ENCODE measurements at places on chromosomes 5 and 9.

DNA sequence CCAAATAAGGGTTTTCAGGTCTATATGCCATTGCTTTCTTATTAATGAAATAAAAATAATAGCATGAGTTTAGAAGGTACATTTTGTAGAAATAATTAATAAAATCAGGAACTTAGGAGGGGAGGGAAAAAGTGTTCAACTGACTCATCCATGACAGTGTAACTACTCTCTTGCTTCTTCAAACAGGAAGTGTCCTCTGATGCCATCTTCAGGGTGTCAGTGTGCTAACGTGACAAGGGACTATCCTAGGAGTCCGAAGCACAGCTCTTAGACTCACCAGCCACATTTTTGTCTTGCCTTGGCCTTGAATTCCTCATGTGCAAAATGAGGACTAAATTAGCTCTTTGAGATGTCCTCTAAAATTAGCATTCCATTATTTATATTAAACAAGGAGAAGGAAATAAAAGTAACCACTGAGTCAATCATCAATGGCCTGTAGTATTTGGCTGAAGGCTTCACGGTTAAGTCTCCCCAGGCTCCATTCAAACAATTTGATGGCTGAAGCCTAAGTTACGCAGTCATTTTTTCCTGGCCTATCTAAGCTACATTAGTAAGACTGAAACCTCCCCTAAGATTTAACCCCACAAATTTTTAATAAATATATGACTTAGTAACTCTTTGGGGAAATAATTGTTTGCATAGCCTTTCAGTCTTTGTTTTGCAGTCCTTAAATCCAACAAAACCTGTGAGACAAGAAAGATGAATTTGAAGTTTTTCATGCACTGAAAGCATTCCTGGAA is 151.1 kb downstream of the ARL15 start:
- DNase-seq: no peak

DNA sequence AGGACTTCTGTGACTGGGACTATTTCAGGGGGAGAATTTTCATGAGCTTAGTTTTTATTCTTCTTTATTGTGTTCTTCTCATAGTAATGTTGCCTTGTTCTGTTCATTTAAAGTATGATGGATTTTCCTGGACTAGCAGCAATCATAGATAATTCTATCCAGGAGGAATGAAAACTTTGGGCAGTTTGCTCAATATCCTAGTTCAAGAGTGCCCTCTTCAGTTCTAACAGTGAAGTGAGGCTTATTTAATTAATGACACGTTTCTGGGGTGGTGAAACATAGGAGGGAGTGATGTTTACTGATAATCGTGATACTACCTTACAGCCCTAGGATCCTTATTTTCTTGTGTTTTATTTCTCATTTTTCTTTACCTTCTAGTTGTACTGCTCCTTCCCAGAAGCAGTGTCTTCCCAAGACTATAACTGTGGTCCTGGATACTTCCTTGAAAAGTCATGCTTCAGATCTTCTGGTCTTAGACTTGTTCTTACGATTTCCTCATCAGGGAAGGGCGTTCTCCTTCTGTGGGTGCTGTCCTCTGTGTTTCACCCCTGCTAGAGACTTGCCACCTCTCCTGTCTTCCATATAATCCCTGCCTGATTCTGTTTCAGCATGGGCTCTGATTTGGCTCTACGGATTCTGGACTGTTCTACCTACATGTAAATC is 57.4 kb downstream of the CFAP95 start:
- no peak for DNase-seq

DNA sequence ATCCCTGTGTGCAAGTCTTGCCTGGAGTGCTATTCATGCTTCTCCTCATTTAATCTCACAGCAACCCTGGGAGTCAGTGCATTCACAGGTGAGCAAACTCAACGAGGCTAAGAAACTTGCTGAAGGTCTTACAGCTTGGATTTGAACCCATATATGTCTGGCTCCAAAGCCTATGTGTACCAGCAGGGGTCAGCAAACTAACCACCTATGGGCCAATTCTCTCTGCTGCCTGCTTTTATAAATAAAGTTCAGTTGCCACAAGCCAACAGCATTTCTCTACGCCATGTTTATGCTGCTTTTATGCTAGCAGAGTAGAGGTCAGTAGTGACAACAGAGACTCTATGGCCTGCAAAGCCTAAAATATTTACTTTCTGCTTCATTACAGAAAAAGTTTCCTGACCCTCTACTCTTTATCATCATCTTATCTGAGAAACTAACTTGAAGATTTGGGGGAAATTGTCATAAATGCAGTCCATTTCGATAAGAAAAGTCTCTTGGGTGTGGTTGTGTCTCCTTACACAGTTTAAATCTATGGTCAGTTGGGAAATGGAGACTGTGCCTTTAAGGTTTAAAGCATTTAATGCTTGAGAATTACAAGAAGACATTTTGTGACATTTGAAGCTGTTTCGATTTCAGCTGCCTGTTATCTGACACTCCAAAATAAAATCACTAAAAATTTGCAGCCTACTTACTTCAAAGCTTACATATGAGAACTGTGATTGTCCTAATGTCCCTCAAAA is 137.7 kb downstream of the PRELID2 start:
- no peak for DNase-seq

- no peak for DNase-seq
These were observed 218.5 kb downstream of the PLK2 start for GRCh38 chr5:58241389-58241788.

GRCh38 chr5:145718956-145719355 is 116.2 kb downstream of the PRELID2 start:
- DNase-seq: no peak

DNA sequence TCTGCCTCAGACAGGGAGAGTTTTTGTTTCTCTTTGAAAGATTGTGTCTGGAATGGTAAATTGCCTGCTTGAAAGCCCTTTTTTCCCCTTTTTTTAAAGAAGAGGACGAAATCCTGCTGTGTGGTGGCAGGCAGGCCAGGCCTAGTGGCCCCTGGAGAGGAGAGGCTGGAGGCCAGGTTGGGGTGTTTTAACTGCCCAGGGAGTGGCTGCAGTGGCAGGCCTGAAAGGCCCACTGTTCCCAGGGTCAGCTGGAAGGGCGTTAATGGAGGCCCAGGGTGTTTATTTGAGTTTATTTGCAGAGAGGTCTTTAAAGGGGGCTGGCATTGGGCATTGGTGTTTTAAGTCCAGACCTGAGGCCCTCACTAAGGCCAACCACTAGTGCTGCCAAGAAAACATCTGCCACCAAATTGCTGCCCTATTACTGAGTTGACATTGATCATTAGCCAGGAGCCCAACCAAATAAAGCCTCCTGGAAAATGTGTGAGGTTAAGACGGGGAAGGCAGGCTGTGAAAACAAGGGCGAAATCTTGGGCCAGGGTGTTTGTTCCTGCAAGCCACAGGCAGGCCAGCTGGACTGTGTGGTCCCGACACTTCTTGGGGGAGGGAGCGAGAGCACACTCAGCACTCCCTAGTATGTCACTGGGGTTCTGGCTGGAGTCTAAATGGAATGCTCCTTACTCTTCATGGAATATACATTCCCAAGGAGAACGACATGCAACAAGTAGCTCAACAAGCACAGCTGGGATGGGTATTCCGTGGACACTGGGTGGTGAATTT is 5.0 kb downstream of the JADE2 start:
- no peak for DNase-seq
